ENCODE measurements at places on chromosomes 5 and 9. TPM values are rescaled to one million over a fixed set of nuclear protein-coding genes. Genes with fewer than 3 reads are reported as not detected.

Gene MUSK
- 2.0 TPM for total RNA-seq

Gene GPR151
- not detected for total RNA-seq

Gene WNK2
- 61.4 TPM for total RNA-seq

Gene PLGRKT
- total RNA-seq: 17.6 TPM

Gene SPACA9
- 17.1 TPM for total RNA-seq

- no peak for DNase-seq
Observed at GRCh38 chr9:130405657-130406257, 39.0 kb upstream of the ASS1 start.

DNA sequence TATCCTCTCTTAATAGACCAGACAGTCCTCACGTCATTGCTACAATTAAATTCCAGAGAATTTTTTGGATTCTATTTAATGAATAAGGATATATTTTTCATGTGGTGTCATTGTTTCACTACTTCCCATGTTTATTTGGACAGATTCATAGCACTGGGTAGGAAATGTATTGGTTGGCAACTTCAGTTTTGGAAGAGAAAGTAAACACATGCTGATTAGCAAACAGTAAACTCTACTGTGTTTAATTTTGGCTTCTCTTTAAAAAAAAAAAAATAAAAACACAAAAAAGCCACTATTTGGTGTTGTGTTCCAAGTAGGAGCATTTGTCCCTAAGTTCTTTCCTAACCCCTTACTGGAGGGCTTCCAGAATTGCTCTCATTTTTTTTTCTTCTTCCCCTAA is 77.3 kb downstream of the NFIB start:
- DNase-seq: no peak

- DNase-seq: no peak
Observed at GRCh38 chr5:1498623-1499416, 24.9 kb downstream of the LPCAT1 start.

DNA sequence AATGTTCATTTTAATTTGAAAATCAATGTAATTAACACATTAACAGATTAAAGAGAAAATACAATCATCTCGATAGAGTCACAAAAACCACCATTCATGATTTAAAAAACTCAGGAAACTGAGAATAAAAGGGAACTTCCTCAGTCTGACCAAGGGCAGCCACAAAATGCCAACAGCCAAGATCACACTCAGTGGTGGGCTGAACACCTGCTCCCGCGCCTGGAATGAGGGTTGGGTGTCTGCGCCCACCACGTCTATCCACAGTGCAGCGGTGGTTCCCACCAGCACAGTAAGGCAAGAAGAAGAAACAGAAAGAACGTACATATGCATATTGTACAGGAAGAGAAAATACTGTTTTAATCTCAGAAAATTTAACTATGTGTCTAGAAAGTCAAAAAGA is 11.7 kb upstream of the NSMF start:
- no peak for DNase-seq

- peak; percentile 68 for DNase-seq
Observed at GRCh38 chr5:116361171-116361967, 213.3 kb downstream of the SEMA6A start.

- DNase-seq: peak; percentile 68
Observed at GRCh38 chr5:138655530-138656190, 80.5 kb upstream of the HSPA9 start.

GRCh38 chr5:90131383-90132133 is 278.0 kb downstream of the CETN3 start:
- DNase-seq: no peak

- DNase-seq: no peak
Observed at GRCh38 chr9:96137671-96138429, 164.1 kb downstream of the HSD17B3 start.

- DNase-seq: no peak
Observed at GRCh38 chr5:124262470-124262869, 484.0 kb downstream of the ZNF608 start.
